ENCODE measurements at places on chromosomes 4 and X. TPM values are rescaled to one million over a fixed set of nuclear protein-coding genes. Genes with fewer than 3 reads are reported as not detected.

PI4K2B gene
- total RNA-seq, result 14.2 TPM

CBLL2 gene
- total RNA-seq, result not detected

BEND4 gene
- total RNA-seq, result not detected

NRK gene
- total RNA-seq, result 0.07 TPM

C1GALT1C1 gene
- total RNA-seq, result 9.6 TPM

AKAP14 gene
- not detected for total RNA-seq

SEL1L3 gene
- 21.3 TPM for total RNA-seq

SLIT2 gene
- 6.3 TPM for total RNA-seq

ARMCX1 gene
- total RNA-seq, result 0.38 TPM

MND1 gene
- 39.0 TPM for total RNA-seq

GNRHR gene
- total RNA-seq, result not detected

CAPN6 gene
- not detected for total RNA-seq

SOWAHD gene
- not detected for total RNA-seq

RHOH gene
- total RNA-seq, result 26.3 TPM

MXRA5 gene
- 0.04 TPM for total RNA-seq

LDB2 gene
- 0.36 TPM for total RNA-seq

ADH1A gene
- not detected for total RNA-seq

DHRSX gene
- total RNA-seq, result 11.0 TPM

EGF gene
- 1.2 TPM for total RNA-seq

PNMA3 gene
- total RNA-seq, result 1.3 TPM

TRAPPC2 gene
- 15.6 TPM for total RNA-seq

NOX1 gene
- total RNA-seq, result not detected

GAB3 gene
- 23.3 TPM for total RNA-seq

PCDH11X gene
- total RNA-seq, result not detected

All from K562 (cell line).